ENCODE measurements at places on chromosomes 11 and 22. TPM values are rescaled to one million over a fixed set of nuclear protein-coding genes. Genes with fewer than 3 reads are reported as not detected.
A peak's percentile ranks its signal among the peaks of the same experiment; 100 is the strongest.

Gene MAPK8IP2
- 10.8 TPM for total RNA-seq

Gene SLC2A11
- 8.2 TPM for total RNA-seq

Gene OR4C13
- total RNA-seq, result not detected

GRCh38 chr11:103234974-103235373 lies 125.7 kb downstream of the DYNC2H1 start:
- DNase-seq, result no peak

GRCh38 chr11:27290261-27291050 lies 72.6 kb downstream of the CCDC34 start:
- no peak for DNase-seq

GRCh38 chr11:74506823-74507222 lies 13.3 kb upstream of the LIPT2 start:
- no peak for DNase-seq

DNA sequence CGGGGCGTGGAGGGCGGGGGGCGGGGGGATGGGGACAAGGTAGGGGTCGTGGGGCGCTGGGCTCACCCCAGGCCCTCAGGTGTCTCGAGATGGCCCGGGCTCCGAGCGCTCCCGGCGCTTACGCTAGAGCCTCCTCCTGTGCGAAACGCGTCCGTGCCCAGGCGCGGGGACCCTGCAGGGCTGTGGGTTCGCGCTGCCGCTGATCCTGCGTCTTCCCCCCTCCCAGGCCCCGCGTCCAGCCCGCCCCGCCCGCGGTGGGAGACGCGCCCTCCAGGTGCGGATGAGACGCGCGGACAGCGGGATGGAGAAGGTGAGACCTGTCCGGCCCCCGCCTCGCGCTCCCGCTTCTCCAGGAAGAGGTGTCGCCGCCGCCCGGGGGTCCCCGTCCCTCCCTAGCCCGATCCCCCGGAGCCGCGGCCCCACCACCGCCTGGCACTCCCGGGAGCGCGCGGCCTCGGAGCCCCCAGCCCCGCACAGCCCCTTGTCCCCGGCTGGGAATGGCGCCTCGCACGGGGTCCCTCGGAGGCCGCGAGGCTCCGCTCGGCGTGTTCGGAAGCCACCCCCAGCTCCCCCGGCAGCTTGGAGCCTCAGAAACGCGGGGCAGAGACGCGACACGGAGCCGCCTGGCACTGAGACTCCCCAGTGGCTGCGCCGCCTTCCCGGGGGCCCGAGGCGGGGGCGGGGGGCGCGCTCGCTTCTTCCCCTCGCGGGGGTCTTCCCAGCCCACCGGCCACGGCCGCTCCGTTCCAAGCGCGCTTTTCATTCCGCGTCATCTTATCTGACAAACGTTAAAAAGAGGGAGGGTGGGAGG lies 27.6 kb upstream of the TOLLIP start:
- DNase-seq, result no peak

DNA sequence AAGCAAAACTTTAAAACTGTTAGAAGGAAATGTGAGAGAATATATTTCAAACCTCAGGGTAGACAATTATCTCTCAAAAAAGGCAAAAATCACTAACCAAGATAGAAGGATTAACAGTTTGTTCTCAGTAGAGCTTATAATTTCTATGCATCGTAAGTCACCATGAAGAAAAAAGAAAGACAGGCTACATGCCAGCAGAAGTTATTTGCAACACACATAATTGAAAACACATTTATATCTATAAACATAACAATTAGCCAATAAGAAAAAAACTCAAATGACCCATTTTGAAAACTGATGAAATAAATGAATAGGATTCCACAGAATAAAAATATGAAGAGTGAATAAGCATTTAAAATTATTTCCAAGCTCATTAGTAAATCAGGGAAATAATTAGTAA lies 24.4 kb upstream of the SNX19 start:
- no peak for DNase-seq

GRCh38 chr11:132037467-132037862 lies 667.0 kb downstream of the NTM start:
- no peak for DNase-seq

DNA sequence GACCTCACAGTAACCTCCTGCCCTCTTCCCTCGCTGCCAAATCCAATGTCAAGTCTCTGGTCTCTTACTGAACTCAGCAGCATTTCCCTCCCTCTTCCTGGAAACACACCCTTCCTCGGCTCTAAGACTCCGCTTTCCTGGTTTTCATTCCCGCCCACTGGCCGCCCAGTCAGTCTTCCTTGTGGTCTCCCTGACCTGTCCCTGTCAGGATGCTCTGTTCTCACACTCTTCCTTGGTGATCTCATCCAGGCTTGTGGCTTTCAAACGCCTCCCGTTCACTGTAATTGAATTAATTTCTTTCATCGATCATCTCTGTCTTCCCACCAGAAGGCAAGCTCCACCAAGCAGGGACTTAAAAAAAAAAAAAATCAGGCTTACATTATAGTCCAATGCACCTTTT lies 33.5 kb downstream of the MYO18B start:
- peak; percentile 52 for DNase-seq

GRCh38 chr11:8071616-8072581 lies 9.1 kb upstream of the TUB start:
- no peak for DNase-seq
